ENCODE measurements at places on chromosomes 12 and 14. TPM values are rescaled to one million over a fixed set of nuclear protein-coding genes. Genes with fewer than 3 reads are reported as not detected.

The TTC9 gene
- 1.3 TPM for total RNA-seq

The HNF1A gene
- total RNA-seq = not detected

The PTGER2 gene
- total RNA-seq = not detected

The TRPV4 gene
- 4.6 TPM for total RNA-seq

The CHURC1 gene
- 43.8 TPM for total RNA-seq

The PRKAG1 gene
- total RNA-seq = 58.9 TPM

The CMKLR1 gene
- total RNA-seq = under 0.01 TPM

The DPPA3 gene
- total RNA-seq = not detected

The CABP1 gene
- total RNA-seq = not detected

The LTB4R2 gene
- 10.6 TPM for total RNA-seq

The LTA4H gene
- total RNA-seq = 81.0 TPM

The KRT3 gene
- total RNA-seq = not detected

The ERGIC2 gene
- 49.2 TPM for total RNA-seq

The EID3 gene
- 11.4 TPM for total RNA-seq

The FAM222A gene
- total RNA-seq = 0.65 TPM

The STK38L gene
- total RNA-seq = 63.7 TPM

The TTC6 gene
- total RNA-seq = 0.19 TPM

The KCNC2 gene
- total RNA-seq = not detected

The ZNF891 gene
- total RNA-seq = 0.98 TPM

The FLVCR2 gene
- total RNA-seq = 5.3 TPM

The TAS2R46 gene
- total RNA-seq = 2.9 TPM

The CLEC7A gene
- total RNA-seq = not detected

The CLBA1 gene
- 6.5 TPM for total RNA-seq

The SRP54 gene
- total RNA-seq = 67.4 TPM

The CLEC1A gene
- total RNA-seq = 38.3 TPM

The BBOF1 gene
- total RNA-seq = 1.6 TPM

The ABCB9 gene
- total RNA-seq = 19.3 TPM

The NPAS3 gene
- 0.33 TPM for total RNA-seq

The SLC7A7 gene
- 6.9 TPM for total RNA-seq

The SSTR1 gene
- 0.33 TPM for total RNA-seq

The SLCO1A2 gene
- not detected for total RNA-seq

The CLECL1 gene
- total RNA-seq = not detected

The IFI27L2 gene
- total RNA-seq = 11.8 TPM

The LUM gene
- total RNA-seq = 1.2 TPM

The KRT6B gene
- not detected for total RNA-seq

The DIO2 gene
- total RNA-seq = not detected

The NOS1 gene
- not detected for total RNA-seq

The GSG1 gene
- not detected for total RNA-seq

The HAL gene
- total RNA-seq = not detected

The SYCP3 gene
- 0.67 TPM for total RNA-seq

The PPP4R4 gene
- not detected for total RNA-seq

The SMCO3 gene
- total RNA-seq = 0.65 TPM

The SLCO1B1 gene
- total RNA-seq = not detected

The PPM1H gene
- 4.3 TPM for total RNA-seq

The PLBD1 gene
- 0.10 TPM for total RNA-seq

The FZD10 gene
- total RNA-seq = not detected

The TIGAR gene
- total RNA-seq = 16.3 TPM

The SLC5A8 gene
- total RNA-seq = not detected

The KRT85 gene
- not detected for total RNA-seq
